ENCODE measurements at places on chromosomes 12 and 14. TPM values are rescaled to one million over a fixed set of nuclear protein-coding genes. Genes with fewer than 3 reads are reported as not detected.

Gene TAPBPL
- total RNA-seq: 40.5 TPM

Gene ACOT6
- total RNA-seq: not detected

Gene CPNE8
- 5.8 TPM for total RNA-seq

- no peak for DNase-seq
These were observed 502.6 kb downstream of the DIO2 start for GRCh38 chr14:79708426-79709388.

DNA sequence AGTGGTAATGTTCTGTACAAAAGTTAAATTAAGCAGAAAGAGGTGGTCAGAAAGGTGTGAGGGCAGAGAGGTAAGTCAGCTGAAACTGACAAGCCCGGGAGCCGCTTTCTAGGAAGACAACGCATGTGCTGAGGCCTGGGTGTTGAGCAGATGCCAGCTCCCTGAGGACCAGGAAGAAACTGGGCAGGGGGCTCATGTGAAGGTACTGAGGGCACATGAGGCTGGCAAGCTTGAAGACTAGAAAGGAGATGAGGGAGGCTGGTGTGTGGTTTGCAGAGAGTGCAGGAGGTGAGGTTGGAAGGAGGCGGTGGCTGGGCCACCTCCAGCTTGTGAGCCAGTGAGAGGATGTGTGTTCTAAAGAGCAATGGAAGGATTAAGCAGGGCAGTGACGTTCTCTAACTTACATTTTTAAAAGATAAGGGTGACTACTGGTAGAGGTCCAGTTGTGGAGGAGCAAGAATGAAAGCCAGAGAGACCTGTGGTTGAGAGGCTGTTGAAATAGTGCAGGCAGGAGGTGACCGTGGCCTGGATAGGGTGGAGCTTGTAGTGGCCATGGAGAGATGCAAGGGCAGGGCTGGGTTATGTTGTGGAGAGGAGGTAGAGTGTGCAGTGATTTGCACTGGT, 29.1 kb downstream of the ZNF664 start:
- DNase-seq: no peak

DNA sequence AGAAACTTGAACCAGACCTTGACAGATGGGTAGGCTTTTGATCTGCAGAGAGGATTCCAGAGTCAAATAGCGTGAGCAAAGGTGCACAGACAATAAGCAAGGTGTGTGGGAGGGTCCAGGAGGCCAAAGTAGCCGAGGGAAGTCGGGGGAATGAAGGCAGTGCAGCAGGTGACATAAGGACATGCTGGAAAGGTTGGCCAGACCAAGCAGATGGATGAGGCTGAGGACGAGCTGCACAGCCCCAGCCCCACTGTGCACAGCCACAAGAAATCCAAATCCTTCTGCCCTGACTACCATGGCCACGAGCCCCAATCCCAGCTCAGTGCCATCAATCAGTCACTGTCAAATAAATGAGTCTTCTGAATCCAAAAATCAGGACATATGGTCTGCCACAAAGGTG, 5.4 kb downstream of the TTC7B start:
- DNase-seq: no peak

DNA sequence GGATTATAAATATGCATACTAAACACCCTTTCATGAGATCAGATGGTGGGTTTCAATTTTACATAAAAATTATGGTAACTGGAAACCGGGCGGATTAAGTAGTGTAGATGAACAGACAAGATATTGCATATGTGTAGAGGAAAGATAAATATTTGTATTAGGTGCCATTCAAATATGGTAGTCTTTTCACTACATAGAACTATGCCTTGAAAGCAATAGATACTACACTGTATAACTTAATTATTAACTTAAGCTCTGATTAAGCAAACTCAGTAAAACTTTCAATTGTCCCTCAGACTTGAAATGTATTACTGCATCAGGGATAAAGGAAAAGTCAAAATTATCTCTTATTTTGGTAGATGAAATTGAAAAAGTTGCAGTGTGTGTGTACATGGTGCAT, 1.9 kb downstream of the PTPN21 start:
- no peak for DNase-seq

DNA sequence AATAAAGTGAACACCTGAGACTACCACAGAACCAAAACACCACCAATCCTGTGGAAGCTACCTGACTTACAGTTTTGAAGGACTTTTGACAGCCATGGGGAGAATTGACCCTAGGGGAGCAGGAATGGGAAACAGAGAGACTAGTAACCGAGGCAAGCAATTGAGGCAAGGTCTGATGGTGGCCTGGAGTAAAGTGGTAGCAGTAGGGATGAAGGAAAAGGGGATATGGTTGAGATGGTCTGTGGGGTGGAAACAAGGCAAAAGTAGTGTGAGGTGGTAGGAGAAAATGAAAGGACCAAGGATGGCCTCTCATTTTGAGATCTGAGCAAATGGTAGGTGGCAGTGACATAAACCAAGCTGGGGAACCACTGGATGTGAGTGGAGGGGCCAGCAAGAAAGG, 4.2 kb upstream of the IRF9 start:
- DNase-seq: no peak

DNA sequence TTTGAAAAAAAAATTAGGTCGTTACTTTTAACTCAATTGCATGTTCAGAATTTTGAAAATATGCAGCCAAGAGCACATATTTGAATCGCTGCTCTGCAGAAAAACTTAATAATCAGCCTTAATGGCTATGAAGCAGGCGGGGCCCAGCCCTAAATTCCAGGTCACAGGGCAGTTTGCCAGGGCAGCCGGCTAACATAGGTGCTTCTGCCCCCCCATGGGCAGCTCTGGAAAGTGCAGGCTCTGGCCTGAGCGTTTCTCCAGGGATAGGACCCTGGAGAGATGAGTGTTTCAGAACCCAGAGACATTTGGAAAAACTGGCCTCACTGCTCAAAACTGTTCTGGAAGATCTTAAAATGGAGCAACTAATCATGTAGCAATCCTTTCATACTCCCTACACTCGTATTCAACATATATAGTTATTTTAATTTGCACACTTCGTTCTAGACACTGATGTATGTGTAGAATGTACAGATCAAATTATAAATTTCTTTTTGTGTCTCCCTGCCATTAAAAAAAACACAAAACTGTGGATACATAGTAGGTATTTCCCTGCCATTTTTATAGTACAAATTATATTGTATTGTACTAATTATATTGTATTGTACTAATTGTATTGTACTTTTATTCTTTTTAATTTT, 26.0 kb upstream of the PTGR2 start:
- peak; percentile 90 for DNase-seq

Data from adrenal gland (tissue), 19 donors.